ENCODE measurements at places on chromosomes 16 and 17. TPM values are rescaled to one million over a fixed set of nuclear protein-coding genes. Genes with fewer than 3 reads are reported as not detected.

CDH16 gene
- total RNA-seq: not detected

DNA sequence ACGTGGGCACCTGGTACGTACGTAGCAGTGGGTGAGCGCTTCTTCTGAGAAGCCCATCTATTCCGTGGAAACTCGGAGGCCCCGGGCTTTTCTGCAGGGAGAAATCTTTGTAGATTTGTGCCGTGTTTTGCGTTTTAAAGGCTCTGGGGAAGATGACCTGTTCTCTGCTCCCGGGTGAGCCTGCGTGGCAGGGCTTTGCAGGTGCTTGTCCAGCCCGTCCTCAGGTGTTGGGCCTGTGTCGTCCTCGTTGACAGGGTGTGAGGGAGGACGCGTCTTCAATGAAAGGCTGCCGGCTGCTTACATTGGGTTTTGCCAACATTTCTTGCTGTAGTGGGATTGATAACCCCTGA lies 87.5 kb upstream of the ZNF750 start:
- no peak for DNase-seq
- no peaks in the 10 kb centered on the region for H3K27me3 ChIP-seq
- H3K27ac ChIP-seq: no peak overlapping the region
- H3K36me3 ChIP-seq: peaks cover 13% of the 10 kb centered on the region
- H3K4me3 ChIP-seq: no peak overlapping the region
- H3K4me1 ChIP-seq: no peaks in the 10 kb centered on the region

- H3K4me1 ChIP-seq: no peaks in the 10 kb centered on the region
- no peak for DNase-seq
- H3K4me3 ChIP-seq: no peak overlapping the region
- H3K36me3 ChIP-seq: no peaks in the 10 kb centered on the region
Measured at GRCh38 chr16:84922351-84923120, 88.8 kb downstream of the ZDHHC7 start.

GRCh38 chr16:6897876-6898485 lies 434.7 kb upstream of the RBFOX1 start:
- H3K27me3 ChIP-seq: peaks cover 2% of the 10 kb centered on the region
- DNase-seq: no peak
- no peak overlapping the region for H3K27ac ChIP-seq
- H3K4me1 ChIP-seq: no peaks in the 10 kb centered on the region
- no peak overlapping the region for H3K4me3 ChIP-seq
- no peaks in the 10 kb centered on the region for H3K36me3 ChIP-seq

All from activated naive CD8-positive, alpha-beta T cell treated with anti-CD3 and anti-CD28 coated beads, Interleukin-2, amount 10 ng/mL, durations not matched to agents 7 days and 5 days (primary cell).